ENCODE measurements at places on chromosomes 6 and 20.

- no peak for DNase-seq
Observed at GRCh38 chr6:20704325-20705025, 170.2 kb downstream of the CDKAL1 start.

DNA sequence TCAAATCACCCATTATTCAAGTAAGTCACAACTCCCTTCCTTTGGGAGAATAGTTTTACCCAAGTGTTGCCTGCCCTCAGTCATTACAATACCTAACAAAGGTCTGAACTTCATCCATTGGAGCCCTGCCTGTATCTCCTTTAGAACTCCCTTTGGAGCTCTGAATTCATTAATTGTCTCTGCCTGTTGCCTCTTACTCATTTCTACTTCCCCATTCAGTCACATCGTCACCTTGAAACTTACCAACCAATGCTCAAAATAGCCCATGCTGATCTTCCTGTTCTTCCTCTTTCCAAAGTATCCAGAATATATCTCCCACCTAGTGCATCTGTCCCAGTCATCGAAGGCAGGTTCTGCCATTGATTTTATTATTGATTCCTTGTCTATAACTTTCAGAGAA, 120.7 kb upstream of the ADGRF1 start:
- DNase-seq: no peak

GRCh38 chr6:14211562-14211942, 94.0 kb downstream of the CD83 start:
- DNase-seq: no peak

GRCh38 chr20:4046311-4046924, 31.1 kb upstream of the RNF24 start:
- DNase-seq: no peak

GRCh38 chr6:108561742-108562502, 1.2 kb downstream of the FOXO3 start:
- DNase-seq: no peak

- DNase-seq: no peak
Observed at GRCh38 chr6:163136681-163137397, 277.7 kb upstream of the QKI start.

- no peak for DNase-seq
Observed at GRCh38 chr20:61510778-61511330, 258.8 kb downstream of the CDH4 start.

Data from GM04504 (cell line).